ENCODE measurements at places on chromosomes 7 and 10.

DNA sequence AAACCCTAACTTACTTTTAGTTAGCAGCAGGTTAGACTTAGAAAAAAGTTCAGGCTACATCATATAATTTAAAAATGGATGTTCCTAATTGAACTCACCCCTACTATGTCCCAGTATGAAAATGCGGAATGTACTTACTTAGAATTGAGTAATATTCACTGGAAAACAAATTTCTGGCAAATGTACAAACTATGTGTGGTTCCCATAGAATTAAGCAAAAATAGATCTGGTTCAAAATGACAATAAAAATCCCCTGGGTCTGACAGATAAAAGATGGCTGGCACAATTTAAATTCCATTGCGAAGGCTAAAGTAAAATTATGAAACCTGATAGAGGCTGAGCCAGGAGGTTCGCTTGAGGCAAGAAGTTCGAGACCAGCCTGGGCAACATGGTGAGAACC is 42.4 kb upstream of the PRKAR2B start:
- no peak for DNase-seq

DNA sequence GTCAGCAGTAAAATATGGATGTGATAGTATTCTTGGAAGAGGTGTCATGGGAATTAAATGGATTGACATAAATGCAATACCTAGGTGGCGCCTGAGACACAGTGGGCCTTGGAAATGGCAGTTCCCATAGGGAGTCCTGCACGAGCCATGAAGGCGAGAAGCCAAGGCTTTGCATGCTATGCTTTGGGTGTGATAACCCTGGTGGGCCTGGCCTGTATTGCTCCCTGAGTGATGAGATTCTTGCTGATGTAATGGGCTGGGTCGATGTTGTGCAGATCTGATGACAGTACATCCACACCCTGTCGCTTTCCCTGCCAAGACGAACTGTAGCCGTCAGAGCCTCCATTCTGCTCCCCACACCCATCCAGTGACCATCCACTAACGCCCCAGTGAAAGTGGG is 46.4 kb downstream of the CREB5 start:
- no peak for DNase-seq

DNA sequence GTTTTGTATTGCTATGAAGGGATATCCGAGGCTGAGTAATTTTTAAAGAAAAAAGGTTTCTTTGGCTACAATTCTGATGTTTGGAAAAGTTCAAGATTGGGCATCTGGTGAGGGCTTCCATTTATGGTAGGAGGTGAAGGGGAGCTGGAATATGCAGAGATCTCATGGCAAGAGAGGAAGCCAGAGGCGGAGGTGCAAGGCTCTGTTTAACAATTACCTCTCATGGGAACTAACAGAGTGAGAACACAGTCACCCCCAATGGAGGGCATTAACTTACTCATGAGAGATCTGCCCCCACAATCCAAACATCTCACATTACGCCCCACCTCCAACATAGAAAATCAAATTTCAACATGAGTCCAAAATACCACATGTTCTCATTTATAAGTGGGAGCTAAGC is 62.0 kb downstream of the AKR1D1 start:
- no peak for DNase-seq

DNA sequence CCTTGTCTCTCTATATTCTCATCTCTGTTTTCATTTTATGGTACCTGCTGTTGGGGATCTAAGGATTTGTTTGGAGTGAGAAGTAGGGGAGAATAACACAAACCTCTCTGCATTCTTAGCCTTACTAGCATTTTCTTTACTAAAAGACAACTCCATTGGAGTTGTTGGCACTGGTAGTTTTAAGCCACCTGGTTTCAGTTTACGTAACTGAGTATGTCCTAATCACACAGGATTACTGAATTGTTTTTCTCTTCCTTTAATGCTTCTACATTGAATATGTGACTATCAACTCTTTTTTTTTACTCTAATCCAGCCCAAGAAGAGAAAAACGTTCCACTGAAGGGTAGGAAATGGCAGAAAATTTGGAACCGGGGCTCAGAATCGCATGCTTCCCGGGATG is 30.0 kb upstream of the TRIL start:
- no peak for DNase-seq

DNA sequence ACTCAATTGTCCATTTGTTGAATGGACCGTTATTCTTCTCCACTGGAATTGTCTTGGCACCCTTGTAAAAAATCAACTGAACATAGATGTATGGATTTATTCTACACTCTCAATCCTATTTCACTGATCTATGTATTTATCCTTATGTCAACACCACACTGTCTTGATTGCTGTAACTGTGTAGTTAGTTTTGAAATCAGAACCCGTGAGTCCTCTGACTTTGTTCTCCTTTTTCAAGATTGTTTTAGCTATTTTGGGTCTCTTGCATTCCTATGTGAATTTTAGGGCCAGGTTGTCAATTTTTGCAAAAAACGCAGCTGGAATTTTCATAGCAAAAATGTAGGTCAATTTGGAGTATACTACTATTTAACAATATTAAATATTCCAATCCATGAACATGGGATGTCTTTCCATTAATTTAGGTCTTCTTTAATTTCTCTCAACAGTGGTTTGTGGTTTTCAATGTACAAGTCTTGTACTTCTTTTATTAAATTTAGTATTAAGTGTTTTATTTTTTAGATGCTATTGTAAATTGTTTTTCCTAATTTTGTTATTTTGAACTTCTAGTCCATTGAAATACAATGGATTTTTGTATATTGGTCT is 10.0 kb downstream of the CAMK2B start:
- DNase-seq = no peak

GRCh38 chr7:147756300-147756699 is 834.3 kb upstream of the C7orf33 start:
- DNase-seq = no peak

- no peak for DNase-seq
Observed at GRCh38 chr7:70585071-70585470, 546.9 kb upstream of the GALNT17 start.

Measured in natural killer cell (primary cell).